ENCODE measurements at places on chromosomes 2 and 18.

DNA sequence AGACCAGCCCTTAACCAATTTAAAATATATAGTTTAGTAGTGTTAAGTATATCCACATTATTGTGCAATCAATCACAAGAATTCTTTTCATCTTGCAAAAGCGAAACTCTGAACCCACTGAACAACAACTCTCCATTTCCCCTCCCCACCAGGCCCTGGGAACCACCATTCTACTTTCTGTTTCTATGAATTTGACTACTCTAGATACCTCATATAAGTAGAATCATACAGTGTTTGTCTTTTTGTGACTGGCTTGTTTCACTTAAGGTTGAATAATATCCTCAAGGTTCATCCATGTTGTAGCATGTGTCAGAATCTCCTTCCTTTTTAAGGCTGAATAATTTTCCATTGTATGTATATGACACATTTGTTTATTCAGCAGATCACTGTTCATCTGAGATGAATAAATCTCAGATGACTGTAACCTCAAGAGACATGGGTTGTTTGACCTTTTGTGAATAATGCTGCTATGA is 8.1 kb upstream of the SOS1 start:
- peak; percentile 95 for DNase-seq

DNA sequence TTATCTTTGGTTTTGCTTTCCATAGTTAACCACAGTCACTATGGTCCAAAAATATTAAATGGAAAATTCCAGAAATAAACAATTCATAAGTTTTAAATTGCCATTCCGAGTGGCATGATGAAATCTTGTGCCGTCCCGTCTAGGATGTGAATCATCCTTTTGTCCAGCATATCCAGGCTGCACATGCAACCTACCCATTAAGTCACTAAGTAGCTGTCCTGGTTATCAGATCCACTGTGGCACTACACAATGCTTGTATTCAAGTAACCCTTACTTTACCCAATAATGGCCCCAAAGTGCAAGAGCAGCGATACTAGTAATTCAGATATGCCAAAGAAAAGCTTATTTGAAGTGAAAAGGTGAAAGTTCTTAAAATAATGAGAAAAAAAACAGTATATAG is 10.7 kb downstream of the USP34 start:
- peak; percentile 70 for DNase-seq

GRCh38 chr18:78878335-78878734 is 101.3 kb upstream of the SALL3 start:
- DNase-seq = no peak

- DNase-seq = no peak
Observed at GRCh38 chr2:1286929-1287328, 126.3 kb upstream of the TPO start.

DNA sequence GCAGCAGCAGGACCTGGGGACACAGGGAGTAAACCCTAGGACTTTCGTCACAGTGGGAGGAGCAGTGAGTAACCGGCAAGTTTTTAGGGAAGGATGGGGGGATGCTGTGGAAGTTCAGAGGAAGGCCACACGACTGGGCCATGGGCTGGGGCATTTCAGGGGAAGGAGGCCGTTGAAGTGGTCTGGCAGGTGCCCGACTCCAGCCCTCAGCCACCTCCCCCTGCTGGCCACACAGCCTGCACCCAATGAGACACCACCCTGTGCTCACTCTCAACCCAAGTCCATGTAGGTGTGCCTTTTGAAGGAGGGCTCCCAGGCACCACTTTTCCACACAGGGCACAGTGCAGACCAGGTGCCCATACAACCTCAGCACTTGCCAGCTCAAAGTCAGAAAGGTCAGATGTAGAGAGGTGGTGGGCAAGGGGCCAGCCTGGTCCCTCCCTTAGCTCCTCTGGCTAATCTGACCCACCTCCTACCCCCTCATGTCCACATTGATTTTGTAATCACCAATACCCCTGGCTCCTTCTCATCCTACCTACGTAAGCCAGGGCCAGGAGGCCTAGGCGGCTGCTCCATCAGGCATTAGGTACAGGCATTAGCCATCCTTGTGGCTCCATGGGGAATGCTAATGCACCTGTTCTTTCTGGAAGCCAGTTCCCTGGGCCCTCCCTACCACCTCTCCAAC is 211.2 kb downstream of the SMAD2 start:
- DNase-seq = no peak

GRCh38 chr18:23798249-23798648 is 109.0 kb downstream of the LAMA3 start:
- DNase-seq = no peak

GRCh38 chr2:198815626-198816025 is 642.1 kb downstream of the SATB2 start:
- no peak for DNase-seq

GRCh38 chr2:24907116-24907515 is 12.9 kb downstream of the ADCY3 start:
- peak; percentile 69 for DNase-seq

GRCh38 chr2:42658306-42658705 is 89.9 kb downstream of the MTA3 start:
- DNase-seq = no peak

DNA sequence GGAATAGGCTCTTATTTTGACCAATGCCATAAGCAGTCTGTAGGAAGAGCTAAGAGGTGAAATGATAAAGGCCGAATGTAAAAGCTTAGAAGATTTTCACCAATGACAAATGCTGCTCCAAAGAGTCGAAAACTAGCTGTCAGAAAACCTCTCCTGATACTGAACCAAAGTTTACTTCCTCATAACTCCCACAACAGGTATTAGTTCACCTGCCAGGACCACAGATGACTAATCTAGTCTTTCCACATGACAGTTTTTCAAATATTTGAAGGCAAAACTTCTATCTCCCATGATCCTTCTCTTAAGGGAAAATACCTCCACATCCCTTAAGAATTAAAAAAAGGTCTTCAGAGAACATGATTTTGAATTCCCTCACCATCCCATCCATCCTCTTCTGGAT is 473.2 kb upstream of the SPHKAP start:
- DNase-seq = no peak

GRCh38 chr2:55302241-55302640 is 33.2 kb upstream of the MTIF2 start:
- DNase-seq = no peak

GRCh38 chr18:34001376-34001775 is 223.3 kb downstream of the NOL4 start:
- no peak for DNase-seq

GRCh38 chr2:9748577-9748976 is 94.7 kb upstream of the TAF1B start:
- peak; percentile 51 for DNase-seq

- DNase-seq = no peak
Observed at GRCh38 chr2:217667512-217667911, 335.3 kb downstream of the TNS1 start.

DNA sequence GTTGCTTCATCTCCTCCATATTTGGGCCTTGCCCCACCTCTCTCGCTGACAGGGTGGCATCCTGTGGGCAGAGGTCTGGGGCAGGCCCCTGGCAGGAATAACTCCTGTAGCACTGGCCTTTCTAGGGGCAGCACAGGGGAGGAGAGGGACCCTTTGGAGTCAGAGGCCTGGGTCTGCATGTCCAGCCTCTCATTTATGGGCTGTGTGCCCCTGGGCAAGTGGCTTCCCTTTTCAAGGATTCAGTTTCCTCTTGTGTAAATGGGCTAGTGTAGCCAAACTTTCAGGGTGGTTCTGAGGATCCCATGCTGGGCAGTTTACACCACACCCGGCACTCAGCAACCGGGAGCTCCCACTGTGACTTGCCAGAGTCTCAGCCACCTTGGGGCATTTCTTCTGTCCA is 23.4 kb downstream of the ADRA2B start:
- DNase-seq = peak; percentile 27

- no peak for DNase-seq
Observed at GRCh38 chr2:3612639-3613523, 18.0 kb downstream of the COLEC11 start.

GRCh38 chr2:165497659-165498317 is 28.3 kb downstream of the CSRNP3 start:
- DNase-seq = no peak

DNA sequence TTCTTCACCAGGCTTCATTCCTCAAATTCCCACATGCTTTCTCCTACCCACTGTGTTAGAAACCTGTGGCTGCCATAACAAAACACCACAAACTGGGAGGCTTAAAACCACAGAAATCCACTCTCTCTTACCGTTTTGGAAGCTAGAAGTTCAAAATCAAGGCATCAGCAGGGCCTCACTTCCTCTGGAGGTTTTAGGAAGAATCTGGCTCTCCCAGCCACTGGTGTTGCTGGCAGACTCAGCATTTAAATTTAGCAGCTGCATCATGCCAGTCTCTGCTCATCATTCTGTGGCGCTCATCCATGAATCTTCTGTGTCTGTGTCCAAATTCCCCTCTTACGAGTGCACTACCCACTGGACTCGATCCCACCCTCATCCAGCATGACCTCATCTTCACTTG is 248.5 kb downstream of the ZNF516 start:
- DNase-seq = no peak

- no peak for DNase-seq
Observed at GRCh38 chr2:64650722-64651338, 2.9 kb downstream of the SERTAD2 start.

DNA sequence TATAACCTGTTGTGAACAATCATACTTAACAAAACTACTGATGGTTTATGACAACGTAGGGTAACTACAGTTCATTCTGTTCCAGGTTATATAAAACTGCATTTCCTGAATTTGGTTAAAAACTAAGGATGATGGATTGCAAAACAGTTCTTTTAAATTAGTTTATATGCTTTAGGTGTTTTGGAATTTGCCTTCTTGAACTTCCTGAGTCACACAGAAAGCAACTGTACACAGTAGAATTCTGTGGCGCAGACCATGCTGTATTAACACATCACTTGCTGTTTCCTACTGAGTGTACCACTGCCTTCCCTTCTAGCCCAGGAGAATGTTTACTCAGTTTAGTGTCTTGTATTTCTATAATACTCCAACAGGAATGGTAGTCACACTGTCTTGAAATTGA is 19.4 kb downstream of the ITGB1BP1 start:
- DNase-seq = no peak

GRCh38 chr2:119826370-119826961 is 66.7 kb downstream of the PTPN4 start:
- peak; percentile 61 for DNase-seq

DNA sequence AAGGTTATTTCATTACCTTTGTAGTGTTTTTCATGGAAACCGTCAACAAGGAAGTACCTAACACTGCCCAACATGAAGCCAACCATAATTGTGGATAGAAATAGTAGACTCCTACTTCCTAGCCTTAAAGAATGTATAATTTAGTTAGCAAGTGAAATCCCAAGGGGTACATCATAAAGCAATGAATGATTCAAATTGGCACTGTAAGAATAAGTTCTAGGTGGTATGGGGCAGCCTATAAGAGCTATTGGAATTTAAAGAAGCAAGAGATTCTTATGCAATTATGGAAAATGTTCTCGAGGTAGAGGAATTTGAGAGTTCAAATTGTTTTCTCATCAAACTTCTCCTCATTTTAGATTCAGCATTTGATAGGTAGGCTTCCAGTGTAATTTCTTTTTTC is 157.9 kb downstream of the FMNL2 start:
- DNase-seq = no peak

- DNase-seq = peak; percentile 64
Observed at GRCh38 chr2:230327418-230328154, 593 bp downstream of the SP140L start.

DNA sequence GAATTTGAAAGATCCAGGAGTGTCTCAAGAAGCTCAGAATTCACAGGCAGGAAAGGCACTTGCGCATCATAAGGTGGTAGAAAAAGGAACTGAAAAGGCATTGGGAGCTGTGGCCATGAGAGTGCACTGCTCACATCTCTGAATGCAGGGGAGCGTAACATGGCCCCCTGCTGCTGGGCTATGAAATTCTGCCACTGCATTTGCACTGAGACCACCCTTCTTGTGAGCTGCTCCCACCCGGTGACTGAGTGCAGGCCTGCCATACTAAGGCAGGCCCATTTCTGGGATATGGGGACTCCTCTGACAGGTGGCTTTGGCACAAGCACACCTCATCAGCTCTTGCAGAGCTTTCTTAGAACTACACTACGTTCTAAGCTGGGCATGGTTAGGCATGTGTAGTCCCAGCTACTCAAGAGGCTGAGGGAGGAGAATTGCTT is 25.3 kb upstream of the STARD7 start:
- DNase-seq = peak; percentile 37

- DNase-seq = no peak
Observed at GRCh38 chr18:34194239-34194638, 30.5 kb downstream of the NOL4 start.
